NCI-H187 treated with DMSO at 0.1 percent for 48 hours (cell line): ENCODE measurements at places on chromosomes 16 and 17.

- DNase-seq, result no peak
Observed at GRCh38 chr16:89012622-89012995, 35.6 kb upstream of the CBFA2T3 start.

- DNase-seq, result no peak
Observed at GRCh38 chr17:59405944-59406705, 74.7 kb downstream of the YPEL2 start.

- DNase-seq, result no peak
Observed at GRCh38 chr17:38893607-38894006, 23.7 kb downstream of the LASP1 start.

GRCh38 chr17:50051606-50052005 lies 4.3 kb upstream of the ITGA3 start:
- no peak for DNase-seq

DNA sequence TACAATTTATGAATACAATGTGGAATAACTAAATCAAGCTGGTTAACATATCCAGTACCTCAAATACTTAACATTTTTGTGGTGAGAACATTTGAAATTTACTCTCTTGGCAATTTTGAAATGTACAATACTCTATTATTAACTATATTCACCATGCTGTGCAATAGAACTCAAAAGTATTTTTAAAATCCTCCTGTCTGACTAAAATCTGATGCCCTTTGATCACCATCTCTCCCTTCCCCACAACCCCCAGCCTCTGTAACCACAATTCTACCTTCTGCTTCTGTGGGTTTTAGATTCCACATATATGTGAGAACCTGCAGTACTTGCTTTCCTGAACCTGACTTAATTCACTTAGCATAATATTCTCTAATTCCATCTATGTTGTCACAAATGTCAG lies 71.6 kb upstream of the ALOX12 start:
- DNase-seq, result no peak

DNA sequence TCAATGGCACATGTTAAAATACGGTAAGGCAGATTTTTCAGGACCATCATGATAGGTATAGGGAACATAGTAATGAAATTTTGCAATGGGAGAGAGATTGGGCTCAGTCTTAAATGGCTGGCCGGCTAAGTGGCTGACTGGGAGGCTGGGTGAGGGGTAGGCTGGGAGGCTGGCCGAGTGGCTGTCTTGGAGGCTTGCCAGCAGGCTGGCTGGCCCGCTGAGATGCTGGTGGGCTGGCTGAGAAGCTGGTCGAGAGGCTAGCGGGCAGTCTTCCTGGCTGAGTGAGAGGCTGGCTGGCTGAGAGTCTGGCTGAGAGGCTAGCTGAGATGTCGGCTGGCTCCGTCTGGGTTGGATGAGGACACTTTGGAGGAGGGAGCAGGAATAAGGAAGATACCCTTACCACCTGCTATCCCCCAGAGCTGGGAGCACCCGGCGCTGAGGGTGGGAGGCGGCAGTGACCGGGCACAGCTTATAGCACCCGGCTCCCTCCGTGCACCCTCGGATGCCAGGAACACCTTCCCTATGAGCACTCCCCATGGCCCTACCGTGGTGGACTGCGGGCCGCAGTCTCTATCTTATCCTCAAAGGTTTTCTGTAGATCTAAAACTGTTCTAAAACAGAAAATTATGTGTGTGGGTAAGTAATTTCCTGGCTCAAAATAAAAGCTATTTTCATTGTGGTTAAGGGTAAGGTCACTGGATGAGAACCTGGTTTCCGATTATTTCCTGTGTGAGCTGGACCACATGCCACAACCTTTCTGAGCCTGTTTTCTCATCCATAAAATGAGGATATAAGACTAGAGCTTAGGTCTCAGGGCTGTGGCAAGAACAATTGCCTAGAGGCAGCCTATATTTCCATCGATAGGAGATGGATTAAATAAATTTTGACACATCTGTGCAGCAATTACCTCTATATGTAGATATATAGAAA lies 34.5 kb upstream of the TMC5 start:
- no peak for DNase-seq

DNA sequence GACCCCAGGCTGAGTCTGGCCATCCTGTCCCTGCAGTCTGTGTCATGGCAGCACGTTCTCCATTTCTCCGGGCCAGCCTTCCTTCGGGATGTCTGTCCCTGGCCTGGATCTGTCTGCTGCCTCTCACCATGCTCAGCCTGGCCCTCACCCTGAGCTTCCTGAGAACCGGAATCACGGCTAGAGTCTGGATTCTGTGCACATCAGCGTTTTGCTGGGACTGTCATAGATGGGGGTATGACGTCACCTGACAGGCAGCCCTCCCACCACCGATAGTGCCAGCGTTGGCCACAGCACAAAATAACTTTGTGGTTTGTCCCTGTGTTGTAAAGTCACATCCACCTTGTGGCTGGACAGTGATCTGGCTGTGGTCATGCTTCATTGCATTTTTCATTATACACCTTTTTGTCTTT lies 59.2 kb downstream of the B9D1 start:
- no peak for DNase-seq

GRCh38 chr16:81035398-81035974 lies at the start of gene ATMIN:
Gene ATMIN, plus strand, starts transcription at chr16:81035842. Its CDS starts 29 bp downstream, at chr16:81035871.
- DNase-seq, result peak; percentile 6

DNA sequence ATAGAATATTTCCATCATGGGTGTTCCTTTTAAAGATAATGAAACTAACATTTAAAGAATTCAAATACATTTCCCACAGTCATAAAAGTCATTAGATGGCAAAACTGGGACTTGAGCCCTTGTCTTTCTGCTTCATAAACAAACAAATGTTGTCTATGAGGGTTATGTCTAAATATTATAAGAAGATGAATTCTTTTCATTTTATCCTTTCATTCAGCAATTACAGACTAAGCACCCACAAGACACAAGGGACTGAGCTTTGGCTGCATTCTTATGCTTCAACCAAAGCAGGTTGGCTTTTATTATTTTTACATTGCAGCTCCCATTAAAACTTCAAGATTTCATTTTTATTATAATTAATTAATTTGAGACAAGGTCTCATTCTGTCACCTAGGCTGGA lies 14.9 kb downstream of the SARM1 start:
- no peak for DNase-seq
